Kidney epithelial cell (primary cell): ENCODE measurements at places on chromosomes 7 and 10. TPM values are rescaled to one million over a fixed set of nuclear protein-coding genes. Genes with fewer than 3 reads are reported as not detected.

Gene TRIL
- total RNA-seq, result 0.75 and 1.3 TPM in 2 replicates

Gene NEUROD6
- total RNA-seq, result not detected in 2 replicates

Gene MYH16
- 0.89 and 5.6 TPM in 2 replicates for total RNA-seq

Gene UROS
- 70.5 and 82.5 TPM in 2 replicates for total RNA-seq

Gene RNF148
- 0.07 and 0.71 TPM in 2 replicates for total RNA-seq

Gene ETV1
- total RNA-seq, result 3.8 and 6.1 TPM in 2 replicates

Gene RAB19
- total RNA-seq, result 6.4 and 10.2 TPM in 2 replicates

Gene IL6
- total RNA-seq, result 8.5 and 16.2 TPM in 2 replicates

Gene ZDHHC4
- 53.5 and 66.6 TPM in 2 replicates for total RNA-seq

Gene MBL2
- not detected in 2 replicates for total RNA-seq

Gene SLC13A1
- total RNA-seq, result not detected in 2 replicates

Gene CNTNAP2
- total RNA-seq, result 14.0 and 15.1 TPM in 2 replicates

Gene FOXI2
- 0.21 and 0.34 TPM in 2 replicates for total RNA-seq

Gene WDFY4
- total RNA-seq, result not detected in 2 replicates

Gene MAGI2
- 2.5 and 5.1 TPM in 2 replicates for total RNA-seq
